ENCODE measurements at places on chromosomes 16 and 17.

GRCh38 chr16:83137894-83138293 lies 511.1 kb downstream of the CDH13 start:
- no peak for DNase-seq

- DNase-seq = no peak
These were observed 38.1 kb downstream of the CLEC19A start for GRCh38 chr16:19323596-19323995.

DNA sequence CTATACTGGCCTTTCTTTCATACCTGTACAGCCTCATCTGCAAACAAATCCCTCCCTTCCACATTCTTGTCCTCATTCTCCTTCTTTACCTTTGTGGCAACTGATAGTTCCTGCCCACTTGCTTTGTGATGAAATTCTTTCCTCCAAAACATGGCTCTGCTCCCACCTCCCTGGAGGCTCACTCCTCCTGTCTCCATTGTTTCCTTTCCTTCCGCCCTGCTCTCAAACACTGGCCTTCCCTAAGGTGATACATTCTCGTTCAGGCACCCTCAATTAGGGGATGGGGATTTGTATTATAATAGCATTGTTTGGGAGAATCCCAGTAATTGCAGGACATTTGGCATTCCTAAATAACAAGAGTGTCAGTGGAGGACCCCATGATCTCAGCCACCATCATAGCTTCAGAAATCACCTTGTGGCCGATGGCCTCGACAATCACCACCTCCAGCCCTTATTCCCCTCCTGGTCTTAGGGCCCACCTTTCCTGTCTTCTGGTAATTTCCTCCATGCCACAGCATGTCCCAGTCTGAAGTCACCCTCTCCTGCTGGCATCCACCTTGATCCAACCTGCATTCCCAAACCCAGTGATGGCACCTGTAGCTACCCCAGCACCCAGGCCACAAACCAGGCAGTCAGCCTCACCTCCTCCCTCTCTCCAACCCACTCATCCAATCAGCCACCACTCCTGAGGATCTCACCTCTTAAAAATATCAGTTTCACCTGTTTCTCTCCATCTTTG lies 7.9 kb downstream of the UNC119 start:
- DNase-seq = no peak

DNA sequence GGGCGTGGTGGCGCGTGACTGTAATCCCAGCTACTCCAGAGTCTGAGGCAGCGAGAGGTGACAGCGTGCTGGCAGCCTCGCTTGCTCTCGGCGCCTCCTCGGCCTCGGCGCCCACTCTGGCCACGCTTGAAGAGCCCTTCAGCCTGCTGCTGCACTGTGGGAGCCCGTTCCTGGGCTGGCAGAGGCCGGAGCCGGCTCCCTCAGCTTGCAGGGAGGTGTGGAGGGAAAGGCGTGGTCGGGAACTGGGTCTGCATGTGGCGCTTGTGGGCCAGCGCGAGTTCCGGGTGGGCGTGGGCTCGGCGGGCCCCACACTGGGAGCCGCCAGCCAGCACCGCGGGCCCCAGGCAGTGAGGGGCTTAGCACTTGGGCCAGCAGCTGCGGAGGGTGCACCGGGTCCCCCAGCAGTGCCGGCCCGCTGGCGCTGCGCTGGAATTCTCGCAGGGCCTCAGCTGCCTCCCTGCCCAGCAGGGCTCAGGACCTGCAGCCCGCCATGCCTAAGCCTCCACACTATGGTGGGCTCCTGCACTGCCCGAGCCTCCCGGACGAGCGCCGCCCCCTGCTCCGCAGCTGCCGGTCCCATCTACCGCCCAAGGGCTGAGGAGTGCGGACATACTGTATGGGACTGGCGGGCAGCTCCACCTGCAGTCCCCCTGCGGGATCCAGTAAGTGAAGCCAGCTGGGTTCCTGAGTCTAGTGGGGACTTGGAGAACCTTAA lies 1093.3 kb upstream of the CDH8 start:
- DNase-seq = no peak

DNA sequence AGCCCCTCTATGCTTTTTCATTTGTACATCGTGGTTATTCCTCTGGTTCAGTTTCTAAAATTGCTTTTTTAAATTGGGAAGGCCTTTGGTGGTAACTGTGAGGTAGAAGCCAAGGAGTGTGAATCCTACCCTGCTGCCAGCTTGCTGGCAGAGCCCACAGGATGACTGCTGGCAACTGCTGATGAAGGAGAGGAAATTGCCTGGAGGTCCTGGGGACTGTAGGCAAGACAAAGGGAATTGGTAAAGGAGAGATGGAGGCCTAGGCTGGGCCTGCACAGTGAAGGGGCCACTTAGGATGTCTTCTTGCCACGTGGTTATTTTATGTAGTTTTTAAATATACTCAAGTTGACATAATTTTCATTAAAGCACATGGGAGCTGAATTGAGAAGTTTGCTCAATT lies 15.8 kb downstream of the C17orf58 start:
- DNase-seq = no peak

All from CD4-positive, alpha-beta T cell treated with Interleukin-4 for 4 hours (primary cell).